Right lobe of liver (tissue), 6 donors: ENCODE measurements at places on chromosomes 6 and 20. TPM values are rescaled to one million over a fixed set of nuclear protein-coding genes. Genes with fewer than 3 reads are reported as not detected.

BPIFB1 gene
- total RNA-seq: not detected

PBOV1 gene
- total RNA-seq: not detected

HLA-DQA1 gene
- total RNA-seq: 15.9 TPM

ZNF831 gene
- total RNA-seq: 0.07 TPM

SNPH gene
- total RNA-seq: 0.11 TPM

HUS1B gene
- total RNA-seq: 0.26 TPM

RNF182 gene
- total RNA-seq: not detected

MAS1 gene
- total RNA-seq: not detected

ILRUN gene
- 89.1 TPM for total RNA-seq

BMP6 gene
- total RNA-seq: 1.8 TPM

PDE10A gene
- 1.5 TPM for total RNA-seq

INSM1 gene
- not detected for total RNA-seq

AGPAT4 gene
- 0.42 TPM for total RNA-seq

LY86 gene
- 4.3 TPM for total RNA-seq

TRIM40 gene
- not detected for total RNA-seq

LGSN gene
- total RNA-seq: 1.7 TPM

MEP1A gene
- total RNA-seq: not detected

TGM3 gene
- total RNA-seq: not detected

SRMS gene
- total RNA-seq: not detected

EYA4 gene
- 0.35 TPM for total RNA-seq

XKR7 gene
- total RNA-seq: not detected

STX11 gene
- total RNA-seq: 6.3 TPM

HMGCLL1 gene
- 0.54 TPM for total RNA-seq

VGLL2 gene
- total RNA-seq: not detected

NUP43 gene
- total RNA-seq: 8.8 TPM

EGFL8 gene
- 4.4 TPM for total RNA-seq

BACH2 gene
- total RNA-seq: 9.5 TPM

LY6G6F gene
- total RNA-seq: not detected

ASIP gene
- not detected for total RNA-seq

SYCP2 gene
- total RNA-seq: 0.83 TPM

CD93 gene
- 21.5 TPM for total RNA-seq

SHLD1 gene
- 1.8 TPM for total RNA-seq
